ENCODE measurements at places on chromosomes 2 and 18.

GRCh38 chr2:45626387-45627221, 15.5 kb upstream of the SRBD1 start:
- DNase-seq = no peak

- DNase-seq = no peak
Observed at GRCh38 chr2:112680666-112681101, 34.9 kb downstream of the SLC20A1 start.

DNA sequence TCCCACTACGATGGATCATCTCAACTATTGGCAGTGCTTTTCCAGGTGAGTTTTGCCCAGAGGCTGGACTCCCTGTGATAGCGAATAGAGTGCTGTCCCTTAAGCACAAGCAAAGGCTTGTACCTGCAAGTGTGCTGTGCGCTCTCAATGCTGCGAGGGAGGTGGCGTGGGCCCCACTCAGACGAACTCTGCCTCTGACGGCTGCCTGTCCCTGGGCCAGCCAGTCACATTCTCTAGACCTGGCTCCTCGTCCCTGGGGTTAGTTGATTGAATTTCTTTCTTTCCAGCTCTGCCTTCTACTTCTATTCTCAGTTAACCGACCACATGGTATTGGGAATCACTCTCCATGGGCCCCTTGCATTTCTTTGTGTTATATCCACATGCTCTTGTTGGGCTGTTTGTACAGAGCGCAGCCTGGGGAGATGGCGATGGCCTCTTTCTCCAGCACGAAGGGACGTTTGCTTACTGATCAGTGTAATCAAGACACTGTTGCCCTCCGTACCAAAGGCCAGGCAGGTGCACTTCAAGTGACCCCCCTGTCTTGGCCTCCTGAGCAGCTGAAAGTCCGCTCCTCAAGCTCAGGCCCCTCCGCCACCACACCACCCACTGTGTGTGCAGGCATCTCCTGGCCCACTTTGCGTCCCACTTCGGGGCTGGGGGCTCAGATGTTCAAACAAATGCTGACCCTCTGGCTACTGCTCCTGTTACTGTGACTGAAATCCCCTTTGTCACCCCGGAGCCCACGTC, 151.3 kb downstream of the ZNF236 start:
- peak; percentile 19 for DNase-seq

GRCh38 chr2:189088591-189089205, 90.9 kb downstream of the COL5A2 start:
- no peak for DNase-seq

GRCh38 chr2:165141601-165142354, 62.1 kb downstream of the SCN3A start:
- DNase-seq = no peak
